Placental epithelial cell (primary cell): ENCODE measurements at places on chromosomes 7 and 10. TPM values are rescaled to one million over a fixed set of nuclear protein-coding genes. Genes with fewer than 3 reads are reported as not detected.

GPR37 gene
- 2.0 and 8.8 TPM in 2 replicates for total RNA-seq

JAZF1 gene
- 1.2 and 1.5 TPM in 2 replicates for total RNA-seq

ANKRD2 gene
- total RNA-seq = 0.79 and 5.4 TPM in 2 replicates

TUBGCP2 gene
- 54.2 and 72.9 TPM in 2 replicates for total RNA-seq

VSTM4 gene
- not detected in 2 replicates for total RNA-seq

CPED1 gene
- total RNA-seq = 0.39 and 0.54 TPM in 2 replicates

RAMP3 gene
- total RNA-seq = 3.5 TPM in 1 of 2 replicates, not detected in the other

SPOCK2 gene
- total RNA-seq = under 0.01 and 0.39 TPM in 2 replicates

TUBAL3 gene
- total RNA-seq = not detected in 2 replicates

FAM25A gene
- total RNA-seq = not detected in 2 replicates

PODXL gene
- total RNA-seq = 3.1 and 6.6 TPM in 2 replicates

NEUROG3 gene
- total RNA-seq = not detected in 2 replicates

TMEM139 gene
- total RNA-seq = 0.39 and 1.7 TPM in 2 replicates

OPALIN gene
- total RNA-seq = not detected in 2 replicates

PPP1R3C gene
- total RNA-seq = 1.1 and 2.0 TPM in 2 replicates

TCF7L2 gene
- 3.9 and 7.5 TPM in 2 replicates for total RNA-seq

ASL gene
- total RNA-seq = 32.2 and 52.3 TPM in 2 replicates

CYP3A5 gene
- under 0.01 TPM in 1 of 2 replicates, not detected in the other for total RNA-seq

DPYSL4 gene
- total RNA-seq = 1.2 TPM in 1 of 2 replicates, not detected in the other

GDF2 gene
- total RNA-seq = not detected in 2 replicates

AQP1 gene
- total RNA-seq = 0.39 and 1.5 TPM in 2 replicates

TMEM196 gene
- not detected in 2 replicates for total RNA-seq

GRM3 gene
- total RNA-seq = 0.39 TPM in 1 of 2 replicates, not detected in the other

CPA2 gene
- total RNA-seq = not detected in 2 replicates

LRIT1 gene
- under 0.01 TPM in 1 of 2 replicates, not detected in the other for total RNA-seq

GRID1 gene
- under 0.01 and 0.11 TPM in 2 replicates for total RNA-seq

WNT8B gene
- total RNA-seq = not detected in 2 replicates

GBX1 gene
- not detected in 2 replicates for total RNA-seq

MRPS17 gene
- 10.2 and 12.5 TPM in 2 replicates for total RNA-seq

ACTR1A gene
- total RNA-seq = 80.5 and 158 TPM in 2 replicates

GNGT1 gene
- total RNA-seq = not detected in 2 replicates

AKR1C4 gene
- not detected in 2 replicates for total RNA-seq

SLC18A2 gene
- total RNA-seq = not detected in 2 replicates
